HFFc6 (cell line): ENCODE measurements at places on chromosomes 12 and 14.
A peak's percentile ranks its signal among the peaks of the same experiment; 100 is the strongest.

DNA sequence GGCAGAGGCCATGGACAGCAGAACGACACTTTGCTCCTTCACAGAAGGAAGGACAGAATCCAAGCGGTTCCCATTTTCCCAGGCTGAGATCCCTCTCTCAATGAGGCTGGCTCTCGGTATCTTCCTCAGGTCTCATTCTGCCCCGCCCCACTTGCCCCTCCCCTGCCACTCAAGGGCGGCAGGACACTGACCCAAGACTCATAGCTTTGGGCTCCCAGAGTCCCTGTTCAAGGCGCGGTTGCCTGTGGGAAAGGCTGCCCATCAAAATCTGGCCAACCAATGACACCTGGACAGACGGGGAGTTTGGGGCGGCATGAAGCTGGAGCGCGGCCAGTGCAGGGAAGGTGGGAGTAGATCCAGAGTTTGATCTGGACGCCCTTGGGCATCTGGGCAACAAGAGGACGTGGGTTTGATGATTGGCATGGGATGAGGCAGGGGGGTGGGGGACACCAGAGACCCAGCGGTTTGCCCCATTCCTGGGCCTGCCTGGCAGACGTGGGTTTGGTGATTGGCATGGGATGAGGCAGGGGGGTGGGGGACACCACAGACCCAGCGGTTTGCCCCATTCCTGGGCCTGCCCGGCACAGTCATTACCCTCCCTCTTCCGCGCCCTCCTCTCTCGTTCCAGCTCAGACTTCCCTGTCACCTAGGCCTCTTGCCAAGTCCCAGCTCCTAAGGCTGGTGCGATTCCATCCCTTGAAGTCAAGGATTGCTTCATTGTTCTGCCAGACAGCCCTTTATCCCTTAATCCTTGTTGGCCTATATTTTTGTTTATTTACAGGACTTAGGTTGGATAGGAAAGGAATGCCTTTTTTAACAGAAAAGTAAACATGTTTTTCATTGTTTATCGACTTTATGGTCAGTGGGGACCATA is 92.1 kb downstream of the NINJ2 start:
- peak; percentile 77 for DNase-seq

DNA sequence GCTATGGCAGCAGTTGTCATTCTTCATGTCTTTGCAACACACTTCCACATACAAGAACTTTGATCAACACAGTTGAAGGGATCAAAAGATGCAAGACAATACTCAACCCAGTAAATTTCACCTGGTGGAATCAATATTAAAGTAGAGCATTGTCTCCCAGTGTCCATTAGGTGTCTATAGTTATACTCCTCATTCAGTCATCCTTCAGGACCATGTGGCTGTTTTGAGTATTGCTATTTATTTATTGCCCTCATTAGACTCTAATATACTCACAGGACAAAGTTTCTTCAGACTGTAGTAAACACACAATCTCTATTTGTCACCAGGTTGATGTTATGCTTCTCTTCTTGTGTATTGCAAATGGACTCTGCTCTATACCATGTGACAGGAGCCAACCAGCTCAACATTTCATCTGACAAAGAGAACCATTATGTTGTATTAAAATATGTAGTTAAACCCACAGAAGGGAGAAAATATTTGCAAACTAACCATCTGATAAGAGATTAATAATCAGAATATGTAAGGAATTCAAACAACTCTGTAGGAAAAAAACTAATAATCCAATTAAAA is 146.6 kb downstream of the TGFB3 start:
- DNase-seq: peak; percentile 33

- DNase-seq: no peak
These were observed 88.2 kb downstream of the TBC1D30 start for GRCh38 chr12:64912516-64913255.

DNA sequence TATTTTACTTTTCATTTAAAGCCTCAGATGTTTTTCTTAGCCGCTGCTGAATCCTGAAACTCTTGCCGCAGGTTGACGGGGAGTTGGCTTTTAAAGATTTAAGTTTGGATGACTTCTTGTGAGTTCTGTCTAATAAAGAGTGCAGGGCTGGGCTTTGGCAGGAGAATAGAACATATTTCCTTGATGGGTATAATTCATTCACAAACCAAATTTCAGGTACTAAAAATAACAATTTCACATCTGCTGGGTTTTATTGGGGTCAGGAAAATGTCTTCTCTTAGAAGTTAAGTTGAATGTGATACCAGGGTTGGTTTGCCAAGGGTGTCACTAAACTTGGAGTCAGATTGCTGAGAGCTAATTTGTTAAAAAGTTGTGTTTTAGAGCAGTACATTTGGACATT is 9.7 kb downstream of the SP1 start:
- no peak for DNase-seq

- no peak for DNase-seq
These were observed 893.2 kb downstream of the SLC16A7 start for GRCh38 chr12:60489071-60489470.

DNA sequence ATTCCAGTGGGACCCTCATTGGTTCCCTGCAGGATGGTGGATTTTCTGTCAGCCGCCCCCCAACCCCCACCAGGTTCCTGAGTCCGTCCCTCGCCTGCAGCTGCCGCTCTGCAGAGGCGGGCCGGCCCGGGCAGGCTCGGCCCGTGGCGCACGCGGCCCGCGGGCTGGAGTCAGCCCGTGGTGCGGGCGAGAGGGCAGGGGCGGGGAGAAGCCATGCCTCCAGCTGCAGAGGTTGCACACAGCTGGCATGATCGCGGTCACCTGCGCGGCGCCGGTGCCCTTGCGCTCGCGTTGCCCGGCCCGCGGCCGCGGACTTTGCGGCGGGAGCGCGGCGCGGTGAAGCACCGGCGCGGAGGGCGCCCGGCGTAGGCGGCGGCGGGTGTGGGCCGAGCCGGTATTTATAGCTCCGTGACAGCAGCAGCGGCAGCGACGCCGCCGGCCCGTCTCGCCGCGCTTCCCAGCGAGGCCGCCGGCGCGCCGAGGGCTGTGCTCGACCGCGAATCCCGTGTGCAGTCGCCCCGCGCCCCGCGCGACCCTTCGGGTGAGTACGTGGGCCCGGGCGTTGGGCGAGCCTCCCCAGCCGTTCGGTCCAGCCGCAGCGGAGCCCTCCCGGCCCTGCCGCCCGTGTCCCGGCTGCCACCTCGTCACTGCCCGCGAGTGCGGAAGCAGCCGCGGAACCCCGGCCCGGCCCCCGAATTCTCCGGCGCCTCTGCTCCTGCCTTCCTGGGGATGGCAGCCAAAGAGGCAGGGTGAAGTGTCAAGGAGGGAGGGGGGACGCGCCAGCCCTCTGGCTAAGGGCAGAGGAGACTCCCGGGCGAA is at the start of gene TMEM117:
TMEM117 (plus strand) TSS at position 426 of the 819 bp plus-strand sequence.
- DNase-seq: peak; percentile 26

GRCh38 chr12:12379831-12380730 is 23.2 kb downstream of the BORCS5 start:
- DNase-seq: no peak

GRCh38 chr14:85399186-85399585 is 130.8 kb upstream of the FLRT2 start:
- DNase-seq: peak; percentile 29

GRCh38 chr14:81710232-81710845 is 176.7 kb upstream of the SEL1L start:
- DNase-seq: peak; percentile 20

GRCh38 chr12:6334940-6335450 is 6.9 kb downstream of the TNFRSF1A start:
- no peak for DNase-seq

DNA sequence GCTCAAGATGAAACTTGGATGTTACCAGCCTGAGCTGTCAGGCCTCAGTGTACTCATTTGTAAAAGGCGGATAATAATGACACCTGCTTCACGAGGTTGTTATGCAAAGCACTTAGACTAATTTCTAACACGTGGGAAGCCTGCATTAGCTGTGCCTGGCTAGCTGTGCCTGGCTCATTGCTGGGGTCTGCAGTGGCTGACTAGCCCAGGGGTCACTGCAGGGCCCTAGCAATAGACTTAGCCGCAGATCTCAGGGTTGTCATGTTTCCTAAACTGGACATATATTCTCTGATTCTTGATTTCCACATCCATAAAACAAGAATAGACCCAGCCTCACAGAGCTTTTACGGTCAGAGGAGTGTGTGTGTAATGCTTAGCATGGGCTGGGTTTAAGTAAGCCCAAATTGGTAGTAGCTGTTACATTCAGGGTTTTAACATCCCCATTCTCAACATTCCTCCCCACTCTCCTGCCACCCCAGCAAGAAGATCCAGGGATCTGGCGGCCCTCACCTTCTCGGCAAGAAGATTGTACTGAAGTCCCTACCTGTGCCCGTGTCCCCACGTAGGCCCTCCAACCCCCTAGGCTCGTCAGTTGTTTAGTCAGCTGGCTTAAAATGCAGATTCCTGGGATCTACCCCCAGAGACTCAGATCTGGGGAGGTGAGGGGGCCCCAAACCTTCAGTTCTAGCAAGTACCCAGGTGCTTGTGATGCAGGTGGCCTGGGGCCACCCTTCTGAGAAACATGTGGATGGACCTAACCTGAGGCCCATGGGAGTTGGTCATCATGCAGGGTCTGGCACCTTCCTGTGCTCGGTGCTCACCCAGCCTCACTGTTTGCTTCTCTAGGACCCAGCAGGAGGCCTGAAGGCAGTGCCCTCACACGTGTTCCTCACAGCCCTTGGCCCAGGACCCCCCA is 8.6 kb downstream of the NR4A1 start:
- no peak for DNase-seq

- DNase-seq: no peak
These were observed 448.1 kb downstream of the NPAS3 start for GRCh38 chr14:33386781-33387180.

DNA sequence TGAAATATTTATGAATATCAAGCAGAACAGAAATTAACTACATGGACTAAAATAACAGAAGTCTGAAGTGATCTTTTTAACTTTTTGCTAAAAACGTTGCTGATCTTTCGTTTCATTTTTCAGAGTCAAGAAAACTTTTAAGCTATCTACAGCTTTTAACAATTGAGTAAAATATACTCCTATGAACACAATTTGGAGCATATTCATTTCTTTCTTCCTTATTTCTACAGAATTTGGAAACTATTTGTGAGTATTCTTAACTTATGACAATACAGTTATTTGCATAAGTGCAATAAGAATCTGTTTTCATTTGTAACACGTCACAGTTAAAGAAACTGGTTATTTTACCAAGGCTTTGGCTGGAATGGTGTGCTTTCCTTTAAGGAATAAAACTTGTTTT is 21.0 kb upstream of the B4GALNT1 start:
- DNase-seq: no peak

DNA sequence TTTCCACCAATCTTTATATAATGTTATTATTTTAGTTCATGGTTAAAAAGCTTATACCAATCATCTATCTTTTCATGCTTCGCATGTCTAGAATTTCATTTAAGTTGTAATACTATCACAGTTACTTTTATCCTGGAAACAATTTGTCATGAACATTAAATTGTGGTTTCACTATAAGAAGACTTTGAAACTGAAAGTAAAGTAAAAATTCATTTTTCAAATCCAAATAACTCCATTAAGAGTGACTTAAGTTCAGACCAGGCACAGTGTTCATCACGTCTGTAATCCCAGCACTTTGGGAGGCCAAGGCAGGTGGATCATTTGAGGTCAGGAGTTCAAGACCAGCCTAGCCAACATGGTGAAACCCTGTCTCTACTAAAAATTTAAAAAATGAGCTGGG is 12.4 kb downstream of the ESR2 start:
- DNase-seq: no peak

- no peak for DNase-seq
These were observed at the start of gene FAR2 for GRCh38 chr12:29148911-29149690. Gene FAR2, plus strand, starts transcription at chr12:29149278. Its CDS starts 121,172 bp downstream, at chr12:29270450.
